Stimulated activated CD8-positive, alpha-beta memory T cell treated with anti-CD3 and anti-CD28 coated beads, Interleukin-2, amount 100 ng/mL, for 1 hour (primary cell): ENCODE measurements at places on chromosomes 7 and 10.

GRCh38 chr7:1579481-1580421 is 9.9 kb upstream of the PSMG3 start:
- DNase-seq: peak; percentile 47

- no peak for DNase-seq
Measured at GRCh38 chr7:47405286-47405904, 176.5 kb downstream of the TNS3 start.

DNA sequence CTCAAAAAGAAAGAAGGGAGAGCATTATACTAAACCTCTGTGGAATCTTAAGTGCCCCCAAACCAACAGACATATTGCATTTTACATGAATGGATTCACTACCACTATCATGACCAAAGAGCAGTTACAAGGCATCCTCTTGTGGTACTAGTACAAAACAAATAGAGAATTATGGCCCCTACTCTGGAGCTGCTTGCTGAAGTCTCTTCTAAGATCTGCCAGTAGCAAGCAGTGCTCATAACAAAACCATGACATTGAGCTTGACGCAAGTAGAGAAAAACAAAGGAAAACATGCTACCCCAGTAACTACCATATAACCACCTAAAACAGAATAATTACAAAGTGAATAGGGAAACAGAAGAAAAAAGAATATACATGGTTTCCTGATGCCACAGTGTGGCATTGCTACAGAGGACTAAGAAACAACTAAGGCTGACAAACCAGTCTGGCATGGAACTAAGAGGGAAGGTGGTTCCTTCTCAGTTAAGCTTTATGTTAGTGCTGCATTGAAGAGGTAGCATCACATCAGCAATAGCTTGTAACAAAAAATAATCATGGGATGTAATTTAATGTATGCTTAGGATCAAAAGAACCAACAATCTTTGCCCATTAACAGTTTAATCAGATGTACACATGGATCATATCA is 150.2 kb upstream of the AGR3 start:
- no peak for DNase-seq

GRCh38 chr10:49350846-49351532 is 44.9 kb downstream of the DRGX start:
- no peak for DNase-seq

DNA sequence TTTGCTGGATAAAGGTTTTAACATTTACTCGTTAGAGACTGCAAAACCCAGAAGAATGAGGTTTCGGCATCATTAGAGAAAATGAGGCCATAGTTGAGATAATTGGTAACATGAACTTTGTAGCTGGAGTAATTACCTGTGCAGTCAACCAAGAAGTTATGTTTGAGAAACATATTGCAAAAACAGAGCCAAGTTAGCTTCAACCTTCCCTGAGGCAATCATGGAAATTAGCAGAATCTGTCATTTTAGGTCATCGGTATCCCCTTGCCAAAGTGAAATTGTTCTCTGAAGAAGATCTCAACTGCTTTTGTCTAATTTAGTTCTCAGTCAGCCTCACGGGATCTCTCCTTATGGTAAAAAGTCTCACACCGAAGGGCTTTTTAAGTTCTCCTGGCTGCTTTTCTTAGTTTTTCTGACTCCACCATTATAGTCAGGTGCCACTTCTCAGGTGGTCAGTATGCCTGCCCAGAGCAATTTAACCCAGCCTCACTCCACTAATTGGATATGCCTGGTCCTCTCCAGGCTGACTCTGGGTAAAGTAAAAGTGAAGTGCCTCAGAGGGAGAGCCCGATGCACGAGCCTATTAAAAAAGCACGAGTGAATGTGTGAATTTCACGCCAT is 52.5 kb downstream of the NRCAM start:
- DNase-seq: no peak

DNA sequence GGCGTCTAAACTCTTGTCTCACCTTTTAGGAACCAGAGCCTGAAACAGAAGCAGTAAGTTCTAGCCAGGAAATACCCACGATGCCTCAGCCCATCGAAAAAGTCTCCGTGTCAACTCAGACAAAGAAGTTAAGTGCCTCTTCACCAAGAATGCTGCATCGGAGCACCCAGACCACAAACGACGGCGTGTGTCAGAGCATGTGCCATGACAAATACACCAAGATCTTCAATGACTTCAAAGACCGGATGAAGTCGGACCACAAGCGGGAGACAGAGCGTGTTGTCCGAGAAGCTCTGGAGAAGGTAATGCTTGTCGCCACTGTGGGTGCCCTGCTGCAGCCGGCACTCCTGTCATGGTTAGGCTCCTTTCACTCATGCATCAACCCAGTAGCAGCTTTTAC is 113.1 kb downstream of the ZMYND11 start:
- DNase-seq: no peak

GRCh38 chr10:1952126-1953095 is 215.1 kb upstream of the ADARB2 start:
- no peak for DNase-seq

- DNase-seq: no peak
Measured at GRCh38 chr7:112497481-112497880, 16.7 kb downstream of the LSMEM1 start.

DNA sequence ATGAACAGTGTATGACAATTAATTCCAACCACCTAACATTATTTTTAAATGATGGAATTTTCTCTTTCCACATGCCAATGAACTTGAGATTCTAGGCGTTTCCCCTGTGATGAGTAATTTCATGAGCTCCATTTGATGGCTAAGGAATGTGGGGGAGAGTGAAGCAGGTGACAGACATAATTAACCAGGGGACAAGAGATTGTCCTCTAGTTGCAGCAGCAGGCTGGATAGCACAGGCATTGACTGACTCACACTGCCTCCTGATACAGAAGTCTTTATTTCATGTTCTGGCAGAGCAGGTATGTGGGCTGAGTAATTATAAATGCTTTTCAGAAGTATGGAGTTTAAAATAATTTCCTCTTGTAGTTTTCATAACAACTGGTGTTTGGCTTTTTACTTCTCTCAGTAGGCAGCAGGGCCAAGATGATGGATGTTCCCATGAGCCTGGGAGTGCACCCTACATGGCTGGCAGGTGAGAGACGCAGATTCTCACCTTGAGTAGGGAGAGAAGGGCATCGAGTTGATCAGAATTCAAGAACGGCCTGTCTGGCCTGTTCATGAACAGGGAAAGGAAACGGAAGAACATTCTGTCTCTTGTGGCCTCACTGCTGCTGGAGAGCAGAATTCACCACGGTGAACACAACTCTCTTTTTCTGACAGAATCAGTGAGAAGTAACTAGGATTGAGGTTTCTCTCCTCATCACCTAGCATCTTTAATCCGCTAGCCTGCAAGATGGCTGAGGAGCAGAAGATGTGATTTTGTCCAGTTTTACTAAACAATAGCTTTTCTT is 118.8 kb downstream of the AOAH start:
- no peak for DNase-seq

GRCh38 chr7:81195033-81195432 is 276.2 kb upstream of the SEMA3C start:
- no peak for DNase-seq

- no peak for DNase-seq
Measured at GRCh38 chr7:84975586-84976185, 211.2 kb downstream of the SEMA3D start.

DNA sequence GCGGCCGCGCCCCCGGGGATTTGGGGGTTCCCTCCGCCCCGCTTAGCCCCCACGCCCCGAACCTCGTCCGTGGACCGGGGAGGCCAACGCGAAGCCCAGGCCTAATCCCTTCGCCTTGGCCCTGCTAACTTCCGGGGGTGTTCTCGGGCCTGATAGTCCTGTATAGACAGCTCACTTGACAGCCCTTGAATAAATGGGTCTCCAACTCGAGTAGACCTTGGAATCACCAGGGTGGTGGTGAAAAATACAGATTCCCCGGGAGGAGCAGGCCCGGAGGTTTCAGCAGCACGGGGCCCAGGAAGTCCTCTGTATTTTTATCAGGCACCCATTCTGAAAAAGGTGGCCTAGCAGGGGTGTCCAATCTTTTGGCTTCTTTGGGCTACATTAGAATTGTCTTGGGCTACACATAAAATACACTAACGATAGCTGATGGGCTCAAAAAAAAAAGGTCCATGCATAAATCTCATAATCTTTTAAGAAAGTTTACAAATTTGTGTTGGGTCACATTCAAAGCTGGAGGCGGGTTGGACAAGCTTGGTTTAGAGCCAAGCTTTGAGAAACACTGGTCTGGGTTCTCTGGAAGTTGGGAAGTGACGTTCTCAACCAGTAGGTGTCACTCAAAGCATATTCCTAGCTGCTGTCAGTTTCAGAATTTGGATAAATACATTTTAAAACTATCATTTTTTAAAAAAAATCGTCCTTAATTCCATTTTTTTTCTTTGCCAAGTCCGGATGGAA is 221.7 kb downstream of the PHTF2 start:
- no peak for DNase-seq

DNA sequence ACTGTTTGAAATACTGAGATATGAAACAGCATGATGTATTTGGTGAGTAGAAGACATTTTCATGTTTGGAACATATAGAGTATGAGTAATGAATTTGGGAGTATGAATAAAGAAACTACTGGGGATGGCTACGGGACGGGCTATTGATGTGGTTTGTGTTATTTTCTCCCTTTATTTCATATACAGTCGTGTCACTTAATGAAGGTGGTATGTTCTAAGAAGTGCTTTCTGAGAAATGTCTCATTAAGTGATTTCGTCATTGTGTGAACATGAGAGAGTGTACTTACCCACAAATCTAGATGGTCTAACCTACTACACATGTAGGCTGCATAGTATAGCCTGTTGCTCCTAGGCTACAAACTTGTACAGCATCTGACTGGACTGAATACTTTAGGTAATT is 106.3 kb downstream of the CCNY start:
- DNase-seq: no peak

GRCh38 chr10:4617589-4617988 is 208.4 kb upstream of the AKR1E2 start:
- DNase-seq: no peak

- DNase-seq: no peak
Measured at GRCh38 chr7:44530990-44531389, 10.1 kb downstream of the NPC1L1 start.

- DNase-seq: no peak
Measured at GRCh38 chr7:75914169-75914654, 743 bp upstream of the POR start.

DNA sequence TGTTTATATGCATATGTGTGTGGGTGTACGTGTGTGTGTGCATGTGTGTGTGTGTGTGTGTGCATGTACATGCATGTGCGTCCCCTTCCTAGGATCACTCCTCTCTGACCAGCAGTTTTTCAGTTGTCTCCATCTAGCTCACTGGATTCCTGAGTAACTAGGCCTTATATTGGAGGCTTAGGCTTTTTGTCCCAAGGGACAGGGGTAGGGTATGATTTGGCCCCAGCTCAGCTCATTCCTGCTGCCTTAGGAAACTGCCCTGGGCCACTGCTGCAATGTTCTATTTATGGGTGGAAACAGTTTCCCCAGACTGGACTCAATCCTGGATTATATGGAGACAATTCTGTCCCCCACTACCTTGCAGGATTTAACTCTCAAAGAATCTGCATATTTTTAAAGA is 68.8 kb upstream of the SDK1 start:
- no peak for DNase-seq

DNA sequence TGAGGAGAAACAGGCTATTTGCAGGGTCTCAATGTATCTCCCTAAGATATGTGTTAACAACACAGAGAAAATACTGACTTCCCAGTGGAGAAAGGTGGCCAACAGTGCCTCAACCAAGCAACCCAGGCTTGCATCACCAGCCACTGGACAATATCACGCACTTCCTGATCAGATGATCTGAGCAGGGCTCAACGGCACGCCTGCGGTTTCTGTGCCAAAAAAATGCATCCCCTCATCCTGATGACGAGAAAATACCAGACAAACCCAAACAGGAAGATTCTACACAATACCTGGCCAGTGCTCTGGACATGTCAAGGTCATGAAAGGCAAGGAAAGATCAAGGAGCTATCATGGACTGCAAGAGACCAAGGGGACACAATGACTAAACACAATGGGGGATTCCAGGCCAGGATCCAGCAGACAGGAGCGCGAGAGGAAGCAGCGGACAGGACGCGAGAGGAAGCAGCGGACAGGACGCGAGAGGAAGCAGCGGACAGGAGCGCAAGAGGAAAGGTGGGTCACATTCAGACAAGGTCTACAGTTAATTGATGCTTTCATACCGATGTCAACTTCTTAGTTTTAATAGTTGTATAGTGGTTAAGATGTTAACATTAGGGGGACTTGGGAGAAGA is 51.1 kb downstream of the GNA12 start:
- DNase-seq: no peak

- no peak for DNase-seq
Measured at GRCh38 chr10:133379152-133379800, at the start of gene PAOX. Gene PAOX, plus strand, starts transcription at chr10:133379262. Its CDS starts 55 bp downstream, at chr10:133379317.

DNA sequence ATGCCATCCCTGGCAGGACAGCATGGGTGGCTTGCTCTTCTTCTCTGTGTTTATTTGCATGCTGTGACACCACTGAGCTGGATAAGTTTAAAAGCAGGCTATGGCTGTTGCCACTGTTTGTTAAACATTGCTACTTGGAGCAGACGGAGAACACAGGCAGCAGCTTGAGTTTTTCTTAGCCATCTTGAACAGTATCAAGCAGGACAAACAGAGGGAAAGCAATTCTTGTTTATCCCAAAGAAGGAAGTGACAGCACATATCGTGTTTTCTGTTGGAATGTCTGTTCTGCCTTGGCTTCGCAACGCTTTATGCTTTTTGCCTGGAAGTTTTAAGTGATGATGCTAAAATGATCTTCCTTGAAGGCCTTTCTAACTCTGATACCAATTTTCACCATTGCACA is 73.8 kb downstream of the MKX start:
- DNase-seq: no peak

GRCh38 chr7:118239014-118239413 is 14.5 kb downstream of the ANKRD7 start:
- DNase-seq: no peak

DNA sequence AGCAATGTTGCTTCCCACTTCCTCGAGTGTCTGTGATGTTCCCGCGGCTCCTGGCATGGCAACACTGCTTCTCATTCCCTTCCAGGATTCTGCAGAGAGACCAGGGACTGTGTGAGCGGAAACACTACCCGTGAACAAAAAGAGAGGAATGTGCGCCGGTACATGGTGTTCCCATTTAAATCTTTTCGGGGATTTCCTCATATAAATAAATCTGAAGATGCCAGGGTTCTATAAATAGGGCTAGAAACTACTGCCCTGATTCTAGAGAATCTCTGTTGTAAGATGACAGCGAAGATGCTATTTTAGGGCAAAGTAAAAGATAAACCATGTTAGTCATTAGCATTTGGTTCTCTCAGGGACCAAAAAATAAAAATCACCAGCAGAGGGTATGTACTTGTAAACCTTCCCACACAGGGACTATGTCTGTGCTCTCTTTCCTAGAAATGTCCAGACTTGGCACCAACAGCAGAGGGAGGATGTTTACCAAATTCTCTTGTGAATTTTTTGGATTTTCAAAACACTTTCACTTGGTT is 92.2 kb upstream of the DDC start:
- DNase-seq: no peak
